Heart right ventricle (tissue), 16 donors: ENCODE measurements at places on chromosomes 2 and 18. TPM values are rescaled to one million over a fixed set of nuclear protein-coding genes. Genes with fewer than 3 reads are reported as not detected.

Gene LMAN2L
- total RNA-seq: 23.1 TPM

Gene LAMA3
- total RNA-seq: 3.2 TPM

DNA sequence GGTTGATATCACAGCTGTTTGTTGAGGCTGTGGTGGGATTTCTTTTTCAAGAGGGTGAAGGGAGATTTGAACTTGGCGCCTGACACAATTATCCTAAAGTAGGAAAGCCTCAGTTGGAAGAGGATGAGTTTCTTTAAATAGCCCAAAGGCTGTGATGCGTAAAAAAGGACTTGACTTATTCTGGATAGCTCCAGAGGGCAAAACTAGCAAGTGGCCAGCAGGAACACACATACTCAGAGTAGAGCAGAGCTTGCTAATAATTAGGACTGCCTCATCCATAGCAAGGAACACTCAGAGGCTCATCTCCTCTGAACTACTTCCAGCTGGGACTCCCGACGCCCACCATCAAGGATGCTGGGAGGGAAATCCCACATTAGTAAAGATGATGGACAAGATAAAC, 74.0 kb downstream of the AFF3 start:
- DNase-seq: no peak

GRCh38 chr18:37742436-37742835, 176.8 kb upstream of the CELF4 start:
- no peak for DNase-seq

- DNase-seq: no peak
These were observed 417.8 kb upstream of the SPHKAP start for GRCh38 chr2:228599297-228599696.
